Stimulated activated CD4-positive, alpha-beta T cell treated with anti-CD3 and anti-CD28 coated beads, TNF-alpha, amount 100 ng/mL, for 4 hours (primary cell): ENCODE measurements at places on chromosomes 3 and 15.

GRCh38 chr3:150603980-150604319 lies 829 bp downstream of the SELENOT start:
- DNase-seq, result no peak

DNA sequence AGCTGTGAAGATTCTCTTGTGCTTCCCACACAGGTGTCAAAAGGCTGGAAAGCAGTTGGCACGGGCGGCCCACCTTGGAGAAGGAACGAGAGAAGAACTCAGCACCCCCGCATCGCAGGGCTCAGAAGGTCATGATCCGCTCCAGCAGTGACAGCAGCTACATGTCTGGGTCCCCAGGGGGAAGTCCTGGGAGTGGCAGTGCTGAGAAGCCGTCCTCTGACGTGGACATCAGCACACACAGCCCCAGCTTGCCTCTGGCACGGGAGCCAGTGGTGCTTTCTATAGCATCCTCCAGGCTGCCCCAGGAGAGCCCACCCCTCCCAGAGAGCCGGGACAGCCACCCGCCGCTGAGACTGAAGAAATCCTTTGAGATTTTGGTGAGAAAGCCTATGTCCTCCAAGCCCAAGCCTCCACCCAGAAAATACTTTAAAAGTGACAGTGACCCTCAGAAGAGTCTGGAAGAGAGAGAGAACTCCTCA lies 31.4 kb downstream of the STARD5 start:
- no peak for DNase-seq

DNA sequence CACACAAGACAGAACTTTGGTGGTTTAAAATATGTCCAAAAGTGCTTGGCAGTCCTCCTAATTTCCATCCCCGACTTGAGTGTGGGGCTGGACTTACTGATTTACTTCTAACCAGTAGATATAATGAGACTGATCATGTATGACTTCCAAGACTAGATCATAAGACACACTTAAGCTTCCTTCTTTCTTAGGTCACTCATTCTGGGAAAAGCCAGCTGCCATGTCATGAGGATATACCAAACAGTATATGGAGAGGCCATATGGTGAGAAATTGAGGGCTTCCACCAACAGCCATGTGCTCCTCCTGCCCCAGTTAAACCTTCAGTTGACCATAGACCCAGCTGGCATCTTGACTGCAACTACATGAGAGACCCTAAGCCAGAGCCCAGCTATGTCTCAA lies 282.8 kb upstream of the PROK2 start:
- DNase-seq, result no peak

- DNase-seq, result no peak
Observed at GRCh38 chr3:29065211-29065785, 215.6 kb upstream of the RBMS3 start.

- DNase-seq, result no peak
Observed at GRCh38 chr3:81291586-81291985, 469.9 kb downstream of the GBE1 start.

DNA sequence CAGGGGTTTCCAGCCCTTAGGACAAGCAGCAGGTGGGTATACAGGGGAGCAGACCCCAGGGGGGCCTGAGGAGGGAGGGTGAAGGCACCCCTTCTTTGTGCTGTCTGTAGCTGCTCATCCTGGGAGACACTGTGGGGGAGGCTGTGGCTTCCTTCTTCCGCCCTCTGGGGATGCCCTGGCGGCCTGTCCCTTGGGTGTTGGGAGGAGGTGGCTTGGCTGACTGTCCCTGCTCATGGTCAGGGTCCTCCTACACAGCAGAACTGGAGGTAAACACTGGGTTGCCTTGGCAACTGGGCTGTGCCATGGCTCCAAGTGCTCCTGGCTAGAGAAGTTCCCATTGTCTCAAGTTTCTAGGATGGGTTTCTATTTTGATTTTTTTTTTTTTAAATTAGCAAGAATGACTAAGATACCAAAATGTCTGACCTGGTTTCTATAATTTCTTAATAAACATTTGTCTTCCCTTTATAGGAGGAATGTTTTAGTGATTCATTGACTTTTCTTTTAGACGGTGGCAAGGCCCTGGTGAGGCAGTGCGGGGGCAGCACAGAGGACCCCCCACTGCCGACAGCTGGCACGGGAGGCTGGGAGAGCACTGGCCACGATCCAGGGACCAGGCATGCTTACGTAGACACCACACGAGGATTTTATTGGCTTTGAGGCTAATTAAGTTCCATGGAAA lies 12.4 kb downstream of the KLF13 start:
- no peak for DNase-seq

DNA sequence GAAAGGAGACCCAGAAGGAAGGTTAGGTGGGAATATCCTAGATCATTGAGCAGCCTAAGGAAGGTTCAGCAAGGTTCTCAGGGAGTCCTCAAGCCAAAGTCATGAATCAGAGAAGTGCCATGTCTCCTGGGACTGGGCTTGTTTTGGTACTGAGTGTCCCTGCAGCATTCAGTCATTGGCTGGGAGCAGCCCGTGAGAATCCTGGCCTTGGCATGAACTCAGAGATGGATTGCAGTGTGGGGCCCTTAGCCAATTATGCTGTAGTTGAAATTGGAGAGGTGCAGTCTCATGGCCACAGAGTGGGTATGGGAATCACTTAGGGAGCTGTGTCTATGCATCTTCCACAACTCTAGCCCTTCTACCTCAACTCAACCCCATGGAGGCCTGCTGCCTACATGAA lies 17.0 kb upstream of the PPM1L start:
- no peak for DNase-seq

DNA sequence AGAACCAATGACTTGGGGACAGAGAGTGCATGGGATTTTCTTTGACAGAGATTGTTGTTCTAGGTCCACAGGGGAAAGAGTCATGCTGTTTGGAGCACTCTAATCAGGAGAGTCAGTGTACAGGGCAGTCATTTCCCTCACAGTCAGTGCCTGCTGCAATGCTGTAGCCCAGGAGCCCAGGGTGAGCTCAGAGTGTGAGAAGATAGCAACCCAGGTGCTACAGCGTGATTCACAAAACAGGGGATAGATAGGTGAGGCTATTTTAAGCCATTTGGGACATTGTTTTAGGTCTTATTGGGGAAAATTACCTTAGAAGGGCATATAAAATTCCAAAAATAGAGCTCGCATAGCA lies 37.3 kb downstream of the LNP1 start:
- DNase-seq, result no peak

DNA sequence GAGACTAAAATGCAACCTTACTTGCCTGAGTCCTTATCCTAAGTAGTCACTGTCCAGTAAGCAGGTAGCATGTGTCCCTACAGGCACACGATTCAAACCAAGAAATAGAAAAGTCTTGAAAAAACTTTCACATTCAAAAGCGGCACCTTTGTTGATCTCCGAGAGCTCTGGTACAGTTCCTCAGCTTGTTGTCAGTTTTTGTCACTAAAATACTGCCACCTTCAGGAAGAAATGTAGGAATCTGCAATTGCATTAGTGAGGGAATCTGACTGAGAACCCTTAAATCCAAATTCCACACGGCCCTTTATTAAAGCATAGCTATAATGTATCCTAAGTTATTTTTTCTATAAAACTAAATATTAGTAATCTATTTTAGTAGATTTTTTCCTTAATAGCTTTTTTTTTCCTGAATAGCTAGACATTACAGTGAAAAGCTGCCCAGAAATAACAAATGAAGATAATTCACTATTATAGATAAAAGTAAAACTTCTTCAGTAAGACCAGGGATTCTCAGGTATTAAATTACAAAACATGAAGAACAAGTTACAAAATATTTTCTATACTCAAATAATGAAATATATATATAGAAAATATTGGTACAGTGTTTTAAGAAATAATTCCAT lies 44.0 kb downstream of the CCDC54 start:
- no peak for DNase-seq

GRCh38 chr3:122079524-122080206 lies 24.5 kb downstream of the CD86 start:
- no peak for DNase-seq

DNA sequence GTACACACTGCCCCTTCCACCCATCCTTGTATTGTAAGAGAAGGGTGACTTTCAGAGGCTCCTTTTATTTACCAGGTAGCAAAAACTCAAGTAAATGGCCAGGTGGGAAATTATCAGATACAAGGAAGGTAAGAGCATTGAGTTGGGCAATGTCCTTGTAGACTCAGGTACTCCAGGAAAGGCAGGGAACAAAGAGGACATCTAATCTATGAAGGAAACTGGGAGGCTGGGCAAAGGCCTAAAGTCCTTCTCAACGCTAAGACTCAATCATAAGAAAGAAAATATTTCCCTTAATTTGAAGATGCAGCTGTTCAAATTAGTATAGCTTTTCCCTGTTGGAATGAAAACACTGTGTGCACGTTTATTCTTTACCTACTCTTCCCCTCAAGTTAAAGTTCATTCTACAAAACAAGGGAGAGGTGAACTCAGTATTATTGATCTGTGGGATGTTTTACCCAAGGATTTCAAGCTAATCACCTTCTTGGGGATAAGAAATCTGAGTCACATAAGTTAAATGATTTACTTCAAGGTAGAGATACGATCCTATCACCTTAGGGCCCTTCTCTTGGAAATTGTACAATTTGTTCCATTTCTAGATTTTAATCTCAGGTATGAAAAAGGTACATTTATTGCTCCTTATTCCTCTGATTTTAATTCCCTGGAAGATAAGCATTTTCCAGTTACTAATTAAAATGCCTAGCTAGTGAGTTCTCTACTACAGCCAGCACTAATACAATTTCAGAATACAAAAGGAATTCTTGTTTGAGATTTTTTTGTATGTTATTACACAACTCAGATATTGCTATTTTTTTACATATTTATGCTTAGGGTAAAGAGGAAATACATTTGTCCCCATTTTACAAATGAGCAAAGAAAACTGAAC lies 80.6 kb downstream of the PLD1 start:
- no peak for DNase-seq

DNA sequence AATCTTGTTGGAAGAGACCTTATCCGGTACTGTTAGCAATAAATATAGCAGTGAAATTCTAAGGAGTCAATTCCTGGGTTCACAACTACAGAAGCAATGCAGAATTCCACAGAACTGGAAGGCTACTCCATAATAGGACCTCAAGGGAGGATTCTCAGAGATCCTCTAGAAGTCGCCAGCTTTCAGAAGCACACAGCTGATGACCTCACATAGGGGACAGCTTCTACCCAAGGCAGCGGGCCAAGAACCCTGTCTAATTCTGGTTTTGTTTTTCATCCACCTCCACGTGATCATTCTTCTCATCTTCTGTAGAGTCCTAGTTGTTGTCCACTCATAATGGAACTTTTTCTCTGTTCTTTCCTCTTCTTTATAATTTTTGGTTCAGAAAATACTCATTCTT lies 99.4 kb downstream of the ERC2 start:
- no peak for DNase-seq

DNA sequence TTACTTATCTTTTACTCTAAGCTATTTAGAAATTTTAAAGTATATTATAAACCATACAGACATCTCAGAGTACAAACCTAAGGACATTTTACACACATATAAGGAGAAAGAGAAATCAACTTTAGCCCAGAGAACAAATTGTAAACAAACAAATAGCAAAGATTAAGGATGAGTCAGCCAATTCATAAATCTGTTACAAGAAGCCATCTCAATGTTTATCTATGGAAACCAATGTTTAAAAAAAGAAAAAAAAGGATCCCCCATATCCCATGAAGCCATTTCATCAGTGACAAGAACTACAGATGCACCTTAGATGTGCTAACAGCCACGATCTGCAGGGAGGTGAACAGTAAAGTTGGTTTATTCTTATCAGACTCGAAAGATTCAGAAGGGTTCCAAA lies 437.1 kb downstream of the SHQ1 start:
- no peak for DNase-seq

DNA sequence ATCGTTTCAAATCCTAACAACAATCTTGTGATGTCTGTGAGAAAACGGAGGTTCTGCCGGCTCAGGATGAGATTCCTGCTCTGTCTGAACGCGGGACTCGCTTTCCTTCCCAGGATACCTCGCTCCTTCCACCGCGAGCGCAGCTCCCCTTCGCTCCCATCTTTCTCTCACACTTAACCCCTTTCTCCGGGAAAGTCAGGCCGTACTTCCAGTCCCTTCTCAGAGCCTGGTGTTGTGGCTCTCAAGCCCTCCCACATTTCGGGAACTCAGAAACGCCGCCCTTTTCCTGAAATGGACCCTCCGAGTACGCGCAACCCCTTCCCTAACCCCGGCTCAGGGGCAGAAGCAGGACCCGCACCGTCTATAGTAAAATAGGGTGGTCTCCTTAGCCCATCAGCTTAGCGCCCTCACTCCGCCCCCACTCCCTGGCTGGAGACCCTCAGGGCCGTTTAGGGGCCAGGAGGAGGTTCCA lies 378 bp upstream of the FEM1B start:
- DNase-seq, result no peak

DNA sequence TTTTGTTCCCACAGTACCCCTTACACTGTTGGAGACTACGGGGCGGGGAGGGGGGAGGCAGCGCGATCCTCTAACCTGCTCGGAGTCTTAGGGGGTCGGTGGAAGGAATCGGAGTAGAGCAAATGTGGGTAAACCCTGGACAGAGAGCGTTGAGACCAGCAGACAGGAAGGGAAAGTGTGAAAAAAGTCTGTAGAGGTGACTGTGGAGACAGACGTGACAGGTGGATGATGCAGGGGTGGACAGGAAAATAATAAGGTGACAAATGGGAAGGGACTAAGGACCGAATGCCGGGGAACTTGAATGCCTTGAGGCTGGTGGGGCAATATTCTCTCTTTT lies 424 bp downstream of the EAF2 start:
- no peak for DNase-seq

DNA sequence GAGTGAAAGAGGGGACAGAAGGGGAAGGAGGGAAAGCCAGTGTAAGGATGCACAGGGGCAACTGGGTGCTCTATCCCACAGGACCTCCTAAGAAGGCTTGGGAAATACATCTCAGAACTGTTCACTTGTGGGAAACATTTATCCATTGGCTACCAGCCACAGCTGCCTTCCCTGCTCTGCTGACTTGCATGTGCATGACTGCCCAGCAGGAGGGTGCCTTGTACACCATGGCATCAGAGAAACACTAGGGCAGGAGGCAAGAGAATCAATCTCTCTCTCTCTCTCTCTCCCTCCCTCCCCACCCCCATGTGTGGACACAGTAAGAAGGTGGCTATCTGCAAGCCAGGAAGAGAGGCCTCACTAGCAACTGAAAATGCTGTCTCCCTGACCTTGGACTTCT lies 62.9 kb upstream of the ZBTB38 start:
- DNase-seq, result no peak

- no peak for DNase-seq
Observed at GRCh38 chr3:98807561-98807960, 44.4 kb downstream of the ST3GAL6 start.

GRCh38 chr3:67497746-67498145 lies 156.7 kb downstream of the SUCLG2 start:
- DNase-seq, result no peak

DNA sequence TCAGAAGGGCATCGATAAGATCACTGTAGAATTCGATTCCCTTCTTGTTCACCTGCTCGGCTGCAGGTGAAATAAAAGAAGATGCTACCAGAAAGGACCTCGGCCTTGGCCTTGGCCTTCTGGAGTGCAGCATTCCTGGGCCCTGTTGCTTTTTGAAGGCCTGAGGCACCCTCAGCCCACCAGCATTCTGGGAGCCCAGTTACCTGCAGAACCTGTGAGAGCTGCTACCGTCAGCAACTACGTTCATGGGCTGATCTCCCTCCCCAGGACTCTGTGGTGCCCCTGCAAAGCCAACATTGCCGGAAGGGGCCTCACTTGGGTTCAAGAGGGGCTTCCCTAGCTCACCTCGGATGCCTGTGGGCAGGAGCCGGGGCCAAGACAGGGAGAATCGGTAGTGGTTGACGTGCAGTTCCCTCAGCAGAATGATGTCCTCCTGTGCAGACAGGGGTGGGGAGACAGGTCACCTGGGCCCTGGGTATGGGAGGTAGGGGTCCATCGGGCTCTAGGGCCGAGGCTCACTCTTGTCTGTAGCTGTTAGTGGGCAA lies 2.2 kb downstream of the LCTL start:
- DNase-seq, result no peak
